ENCODE measurements at places on chromosomes 4 and X.

DNA sequence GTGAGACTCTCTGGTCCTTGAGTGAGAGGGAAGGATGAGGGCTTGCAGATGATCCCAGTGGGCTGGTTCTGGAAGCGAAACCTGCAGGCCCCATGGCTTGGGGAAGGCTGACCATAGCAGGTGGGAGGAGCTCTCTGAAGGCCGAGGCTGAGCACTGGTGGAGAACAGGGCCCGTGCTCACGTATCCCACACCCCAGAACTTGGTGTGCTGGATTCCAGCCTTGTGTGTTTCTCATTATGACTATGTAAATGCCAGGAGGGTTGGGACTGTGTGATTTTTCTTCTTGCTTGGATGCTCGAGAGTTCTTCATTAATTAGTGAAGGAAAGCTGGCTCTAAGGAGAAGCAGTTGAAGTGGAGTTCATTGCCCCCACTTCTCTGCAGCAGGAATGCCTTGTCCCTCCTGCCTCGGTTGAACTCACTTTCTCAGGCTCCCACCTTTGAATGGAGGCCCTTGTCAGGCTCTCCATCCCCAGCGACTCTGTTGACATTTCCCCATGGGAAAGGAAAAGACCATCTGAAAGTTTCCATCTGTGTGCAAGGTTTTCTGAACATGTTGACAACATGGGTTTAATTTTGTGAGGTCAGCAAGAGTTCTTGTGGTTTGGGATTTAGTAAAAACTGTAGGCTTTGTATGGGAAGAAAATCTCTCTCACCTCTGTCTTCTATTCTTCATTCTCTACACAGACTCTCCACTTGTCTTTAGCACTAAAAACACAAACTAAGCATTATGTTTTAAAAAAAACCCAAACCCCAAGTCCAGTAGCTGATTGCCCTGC lies 57.7 kb downstream of the TBL1X start:
- no peak for DNase-seq

- no peak for DNase-seq
Observed at GRCh38 chrX:15474028-15474427, 19.1 kb downstream of the PIR start.

DNA sequence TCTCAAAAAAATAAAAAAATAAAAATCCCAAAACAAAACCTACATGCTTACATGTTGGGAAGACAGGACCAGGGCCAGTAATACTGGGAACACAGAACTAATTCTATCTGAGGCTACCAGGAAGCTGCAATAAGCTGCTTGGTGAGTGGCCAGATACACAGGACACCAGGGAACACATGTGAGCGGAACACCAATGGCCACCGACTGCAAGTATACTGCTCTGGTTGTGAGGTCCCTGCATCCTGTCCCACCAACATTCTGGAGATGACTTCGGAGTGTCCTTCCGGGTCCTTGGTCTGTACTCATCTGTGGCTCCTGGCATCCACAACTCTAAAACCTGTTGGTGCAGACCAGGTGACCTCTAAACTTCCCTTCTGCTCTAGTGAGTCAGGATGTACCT lies 2.7 kb downstream of the TNIP2 start:
- DNase-seq, result no peak

- no peak for DNase-seq
Observed at GRCh38 chr4:64385220-64385619, 24.0 kb downstream of the TECRL start.

DNA sequence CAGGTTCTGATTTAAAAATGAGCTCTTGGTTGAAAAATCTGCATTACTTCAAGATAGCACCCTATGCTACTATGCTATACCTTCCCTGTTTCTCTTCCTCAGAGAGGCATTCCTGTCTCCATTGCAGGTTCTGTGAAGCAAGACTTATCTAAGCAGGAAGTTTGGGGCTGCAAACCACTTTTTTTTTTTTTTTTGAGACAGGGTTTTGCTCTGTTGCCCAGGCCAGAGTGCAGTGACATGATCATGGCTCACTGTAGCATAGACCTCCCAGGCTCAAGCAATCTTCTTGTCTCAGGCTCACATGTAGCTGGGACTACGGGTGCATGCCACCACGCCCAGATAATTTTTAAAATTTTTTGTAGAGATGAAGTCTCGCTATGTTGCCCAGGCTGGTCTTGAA lies 4.0 kb upstream of the CCNG2 start:
- no peak for DNase-seq

- DNase-seq, result no peak
Observed at GRCh38 chr4:52372269-52372668, 286.8 kb downstream of the USP46 start.

GRCh38 chr4:95021099-95021498 lies 263.3 kb downstream of the BMPR1B start:
- DNase-seq, result no peak

- DNase-seq, result peak; percentile 42
Observed at GRCh38 chr4:77045490-77045889, 30.3 kb downstream of the CCNI start.

GRCh38 chrX:85930099-85930498 lies 117.3 kb downstream of the CHM start:
- DNase-seq, result peak; percentile 2

GRCh38 chrX:56498756-56499155 lies 64.7 kb upstream of the UBQLN2 start:
- no peak for DNase-seq

DNA sequence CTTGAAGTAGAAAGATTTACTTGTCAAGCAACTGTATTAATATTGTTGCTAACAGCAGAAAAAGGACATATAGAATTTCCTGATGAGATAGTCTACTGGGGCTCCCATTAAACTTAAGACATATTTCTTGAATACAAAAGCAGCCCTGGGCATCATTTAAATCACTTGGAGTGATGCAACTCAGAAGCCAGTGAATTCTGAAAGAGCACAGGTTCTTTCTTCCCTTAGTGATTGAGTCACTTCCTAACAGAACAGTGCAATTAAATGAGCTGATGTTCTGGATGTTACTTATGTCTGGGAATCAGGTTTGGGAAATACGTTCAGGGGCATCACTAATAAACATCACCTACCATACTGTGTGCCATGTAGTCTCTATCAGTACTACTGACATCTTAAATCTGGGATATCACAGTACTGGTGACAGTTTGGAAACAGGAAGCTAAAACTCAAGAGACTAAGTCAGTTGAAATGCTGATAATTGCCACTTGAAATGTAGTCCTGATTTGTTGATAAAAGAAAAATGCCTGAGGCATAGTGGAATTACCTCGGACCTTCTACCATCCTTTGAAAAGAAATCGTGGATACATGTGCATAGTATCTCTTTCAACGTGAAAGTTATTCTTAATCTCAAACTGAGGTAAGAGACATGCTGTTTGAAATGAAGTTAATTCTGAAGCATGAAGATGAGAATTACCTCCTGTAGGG lies 249.2 kb upstream of the GPRIN3 start:
- no peak for DNase-seq

GRCh38 chrX:45873781-45874180 lies 671.4 kb downstream of the ZNF674 start:
- no peak for DNase-seq

DNA sequence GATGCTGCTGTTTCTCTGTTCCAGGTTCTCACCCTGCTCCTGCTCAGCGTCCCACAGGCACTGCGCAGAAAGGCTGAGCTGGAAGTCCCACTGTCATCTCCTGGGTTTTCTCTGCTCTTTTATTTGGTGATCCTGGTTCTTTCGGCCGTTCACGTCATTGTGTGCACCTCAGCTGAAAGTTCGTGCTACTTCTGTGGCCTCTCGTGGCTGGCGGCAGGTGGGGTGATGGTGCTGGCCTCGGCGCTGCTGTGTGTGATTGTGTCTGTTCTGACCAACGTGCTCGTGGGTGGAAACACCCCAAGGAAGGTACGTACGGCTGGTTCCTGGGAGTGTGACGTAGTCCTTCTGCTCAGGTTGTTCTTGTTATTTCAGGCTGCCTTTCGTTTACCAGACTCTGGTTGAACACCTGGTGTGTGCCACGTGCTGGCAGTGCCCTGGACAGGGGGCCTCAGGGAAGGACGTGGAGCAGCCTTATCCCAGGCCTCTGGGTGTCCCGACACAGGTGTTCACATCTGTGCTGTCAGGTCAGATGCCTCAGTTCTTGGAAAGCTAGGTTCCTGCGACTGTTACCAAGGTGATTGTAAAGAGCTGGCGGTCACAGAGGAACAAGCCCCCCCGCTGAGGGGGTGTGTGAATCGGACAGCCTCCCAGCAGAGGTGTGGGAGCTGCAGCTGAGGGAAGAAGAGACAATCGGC lies 22.8 kb downstream of the PIGG start:
- DNase-seq, result no peak

- no peak for DNase-seq
Observed at GRCh38 chr4:152968806-152969394, 32.8 kb downstream of the FHDC1 start.

DNA sequence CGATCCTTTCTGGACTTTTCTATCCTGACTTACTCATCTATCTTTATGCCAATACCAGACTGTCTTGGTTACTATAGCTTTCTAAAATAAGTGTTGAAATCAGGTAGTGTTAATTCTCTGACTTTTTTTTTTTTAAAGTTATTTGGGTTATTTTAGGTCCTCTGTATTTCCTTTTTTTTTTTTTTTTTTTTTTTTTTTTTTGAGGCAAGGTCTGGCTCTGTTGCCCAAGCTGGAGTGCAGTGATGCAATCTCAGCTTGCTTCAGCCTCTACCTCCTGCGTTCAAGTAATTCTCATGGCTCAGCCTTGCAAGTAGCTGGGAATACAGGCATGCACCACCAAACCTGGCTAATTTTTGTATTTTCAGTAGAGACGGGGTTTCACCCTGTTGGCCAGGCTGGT lies 2.8 kb upstream of the NELFA start:
- no peak for DNase-seq

GRCh38 chr4:80655662-80656061 lies 320.1 kb downstream of the CFAP299 start:
- DNase-seq, result no peak

GRCh38 chrX:13702111-13702789 lies 13.3 kb downstream of the RAB9A start:
- DNase-seq, result no peak

DNA sequence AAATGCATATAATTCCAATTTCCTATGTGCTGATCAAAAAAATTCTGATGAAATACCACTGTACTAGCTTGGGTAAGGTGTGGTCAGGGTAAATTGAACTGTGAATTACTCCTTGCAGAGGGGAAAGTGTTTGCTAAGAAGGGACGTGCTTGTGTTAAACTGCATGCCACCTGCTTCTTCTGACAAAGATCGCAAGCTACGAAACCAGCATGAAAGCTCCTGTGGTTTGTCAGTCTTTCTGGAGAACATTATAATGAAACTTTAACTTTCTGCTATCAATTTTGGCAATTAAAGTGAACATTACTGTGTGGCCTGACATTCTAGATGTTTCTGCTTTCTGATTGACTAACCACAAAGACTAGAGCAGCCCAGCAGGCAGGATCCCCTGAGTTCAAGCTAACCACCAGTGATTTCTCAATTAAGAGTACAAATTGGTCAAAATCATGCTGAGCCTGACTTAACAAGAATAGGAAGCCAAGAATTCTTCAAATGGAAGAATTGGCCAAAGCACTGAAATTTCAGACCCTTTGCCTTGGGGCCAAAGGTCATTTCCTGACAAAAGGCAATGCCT lies 239.0 kb downstream of the SLITRK2 start:
- no peak for DNase-seq

GRCh38 chrX:12890467-12890866 lies 16.0 kb upstream of the TLR8 start:
- no peak for DNase-seq

- no peak for DNase-seq
Observed at GRCh38 chr4:92175250-92175649, 128.5 kb upstream of the GRID2 start.

GRCh38 chrX:34559325-34559724 lies 97.8 kb downstream of the TMEM47 start:
- DNase-seq, result no peak

GRCh38 chr4:126227428-126227827 lies 912.7 kb downstream of the FAT4 start:
- no peak for DNase-seq

DNA sequence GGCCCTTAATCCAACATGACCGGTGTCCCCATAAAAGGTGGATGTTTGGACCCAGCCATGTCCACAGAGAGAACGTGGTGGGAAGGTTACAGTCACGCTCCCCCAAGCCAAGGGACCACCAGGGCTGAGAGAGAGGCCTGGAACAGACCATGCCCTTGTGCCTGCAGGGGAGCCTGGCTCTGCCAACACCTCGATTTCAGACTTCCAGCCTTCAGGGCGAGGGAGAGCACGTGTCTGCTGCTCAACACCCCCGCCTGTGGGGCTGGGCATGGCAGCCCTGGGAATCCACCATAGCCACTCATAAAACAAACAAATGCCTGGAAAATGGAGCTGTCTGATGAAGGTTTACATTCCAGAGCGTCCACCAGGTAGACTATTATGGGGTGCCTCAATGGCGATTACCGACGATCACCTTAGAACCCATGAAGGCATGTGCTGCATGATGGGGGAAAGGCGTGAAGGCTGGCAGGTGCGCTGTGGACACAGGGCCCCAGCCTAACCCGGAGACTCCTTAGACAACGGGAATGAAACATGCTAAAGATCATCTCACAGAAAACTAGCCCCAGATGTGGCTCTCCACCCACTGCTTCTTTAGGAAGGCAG lies 42.3 kb upstream of the HMX1 start:
- DNase-seq, result no peak

GRCh38 chrX:136431625-136432024 lies 56.1 kb upstream of the BRS3 start:
- DNase-seq, result no peak

DNA sequence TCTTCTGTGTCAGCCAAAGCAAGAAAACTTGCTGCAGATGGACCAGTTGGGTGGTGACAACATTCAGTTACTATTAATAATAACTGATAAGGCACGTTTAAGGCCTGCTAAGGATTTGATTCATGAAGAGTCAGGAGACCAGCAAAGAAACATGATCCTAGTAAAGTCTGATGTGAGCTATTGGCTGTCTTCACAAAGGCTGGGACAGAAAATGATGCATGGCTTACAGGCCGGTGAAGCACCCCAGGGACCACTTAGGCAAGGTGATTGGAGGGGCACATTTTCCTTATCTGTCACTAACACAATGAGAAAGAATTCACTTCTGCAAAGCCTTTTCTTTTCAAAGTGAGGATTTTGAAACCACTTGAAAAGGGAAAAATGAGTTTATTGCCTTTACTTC lies 65.4 kb upstream of the TRPC3 start:
- no peak for DNase-seq

GRCh38 chr4:147779451-147779850 lies 47.6 kb downstream of the ARHGAP10 start:
- no peak for DNase-seq

GRCh38 chr4:2366252-2367192 lies 51.9 kb downstream of the ZFYVE28 start:
- no peak for DNase-seq

DNA sequence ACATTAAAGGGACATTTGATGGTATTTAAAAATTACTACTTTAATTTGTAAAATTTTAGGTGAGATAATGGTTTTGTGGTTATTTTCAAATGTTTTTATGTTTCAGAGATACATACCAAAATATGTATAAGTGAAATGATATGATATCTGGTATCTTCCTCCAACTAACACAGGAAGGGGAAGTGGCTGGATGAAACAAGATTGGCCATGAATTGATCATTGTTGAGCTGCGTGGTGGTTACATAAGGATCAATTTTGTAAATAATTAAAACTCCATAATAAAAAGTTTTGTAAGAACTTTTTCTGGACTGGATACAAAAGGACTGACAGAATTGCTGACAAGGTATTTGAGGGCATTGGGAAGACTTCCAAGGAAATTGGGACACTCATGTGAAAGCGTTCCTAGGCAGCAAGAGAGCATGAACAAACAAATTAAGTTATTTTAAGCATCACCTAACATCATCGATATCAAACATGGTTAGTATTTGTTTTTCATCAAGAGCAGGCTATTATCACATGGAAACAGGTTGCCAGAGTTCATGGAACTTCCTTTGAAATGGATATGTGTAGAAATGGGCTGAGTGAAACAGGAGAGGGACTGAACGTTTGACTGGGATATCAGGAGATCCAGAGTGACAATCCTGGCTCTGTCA lies 4.4 kb upstream of the PGM2 start:
- DNase-seq, result no peak
